ENCODE measurements at places on chromosomes 1 and 21.

DNA sequence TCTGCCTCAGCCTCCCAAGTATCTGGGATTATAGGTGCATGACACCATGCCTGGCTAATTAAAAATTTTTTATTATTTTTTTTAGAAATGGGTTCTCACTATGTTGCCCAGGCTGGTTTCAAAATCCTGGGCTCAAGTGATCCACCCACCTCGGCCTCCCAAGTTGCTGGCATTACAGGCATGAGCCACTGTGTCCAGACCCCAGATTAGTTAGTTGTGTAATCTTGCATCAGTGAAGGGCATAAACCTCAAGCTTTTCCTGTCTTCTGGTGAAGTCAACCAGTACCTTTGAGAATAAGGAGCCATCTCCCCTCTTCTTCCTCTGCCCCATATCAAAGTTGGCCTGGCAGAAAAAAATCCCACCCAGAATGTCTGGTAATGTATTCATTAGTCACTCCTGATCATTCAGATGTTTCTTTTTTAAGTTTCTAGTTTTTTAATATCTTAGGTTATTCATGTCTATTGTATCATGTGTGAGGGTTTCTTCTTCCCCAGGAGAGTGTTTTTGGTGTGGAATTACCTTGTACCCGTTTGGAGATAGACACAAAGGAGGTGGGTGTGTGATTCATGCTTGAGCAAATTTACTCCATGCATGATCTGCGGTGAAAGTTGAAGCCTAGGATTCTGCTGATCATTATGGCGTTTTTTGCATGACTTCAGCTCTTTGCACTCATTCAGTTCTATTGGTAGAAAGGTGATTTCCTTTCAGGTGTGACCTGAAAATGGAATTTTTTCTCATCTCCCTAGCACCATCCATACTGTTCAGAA lies 144.0 kb downstream of the FMN2 start:
- H3K36me3 ChIP-seq, result no peaks in the 10 kb centered on the region
- no peak for DNase-seq
- H3K4me3 ChIP-seq, result no peak overlapping the region
- no peaks in the 10 kb centered on the region for H3K27me3 ChIP-seq
- no peak overlapping the region for H3K27ac ChIP-seq

- peaks cover 39% of the 10 kb centered on the region for H3K27me3 ChIP-seq
- H3K27ac ChIP-seq, result no peak overlapping the region
- DNase-seq, result no peak
- H3K36me3 ChIP-seq, result no peaks in the 10 kb centered on the region
Observed at GRCh38 chr1:18373882-18374493, 106.7 kb upstream of the KLHDC7A start.

GRCh38 chr1:82245345-82246014 lies 444.7 kb downstream of the ADGRL2 start:
- no peak overlapping the region for H3K27ac ChIP-seq
- no peaks in the 10 kb centered on the region for H3K4me1 ChIP-seq
- no peaks in the 10 kb centered on the region for H3K27me3 ChIP-seq
- H3K36me3 ChIP-seq, result peaks cover 3% of the 10 kb centered on the region

DNA sequence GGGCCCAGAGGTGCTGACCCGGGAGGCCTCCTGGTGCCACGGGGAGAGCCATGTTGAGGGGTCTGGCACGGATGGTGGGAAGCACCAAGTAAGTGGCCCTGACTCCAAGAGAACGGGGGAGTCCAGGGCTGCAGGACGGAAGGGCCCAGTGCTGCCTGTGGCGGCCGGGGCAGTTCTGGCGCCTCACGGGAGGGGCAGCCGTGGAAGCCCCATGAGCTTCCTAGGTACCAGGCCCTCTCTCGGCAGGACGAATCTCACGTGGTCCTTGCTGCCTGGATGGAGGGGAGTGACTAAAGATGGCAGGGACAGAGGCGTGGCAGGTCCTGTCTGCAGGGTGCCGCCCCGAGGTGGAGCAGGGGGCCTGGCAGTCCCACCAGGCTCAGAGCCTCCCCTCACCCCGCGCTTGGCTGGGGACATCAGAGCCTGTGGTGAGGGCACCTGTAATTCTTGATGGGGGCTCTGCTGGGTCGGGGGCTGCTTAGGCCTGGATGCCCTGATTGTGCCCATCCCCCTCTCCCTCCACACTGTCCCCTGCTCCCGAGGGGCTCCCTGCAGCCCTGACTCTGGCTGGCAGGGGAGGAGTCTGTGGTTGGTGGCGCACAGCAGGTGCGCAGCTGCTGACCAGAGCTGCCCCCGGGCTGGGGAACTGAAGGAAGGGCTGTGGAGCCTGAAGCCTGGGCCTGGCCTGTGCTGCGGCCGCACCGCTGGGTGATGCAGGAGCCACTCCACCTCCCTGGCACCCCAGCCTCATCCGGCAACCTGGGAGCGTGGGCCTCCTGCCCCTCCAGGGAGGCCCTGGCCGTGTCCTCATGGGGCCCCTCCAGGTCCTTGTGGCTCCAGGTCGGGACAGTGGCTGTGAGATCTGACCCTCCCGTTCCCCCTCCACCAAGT lies 31.4 kb downstream of the POFUT2 start:
- peak overlapping the region; percentile 57 for H3K4me3 ChIP-seq
- peaks cover 9% of the 10 kb centered on the region for H3K27me3 ChIP-seq
- peak overlapping the region; percentile 28 for H3K27ac ChIP-seq
- H3K36me3 ChIP-seq, result no peaks in the 10 kb centered on the region

GRCh38 chr1:10074059-10074851 lies 41.5 kb downstream of the UBE4B start:
- H3K4me1 ChIP-seq, result peaks cover 31% of the 10 kb centered on the region
- H3K27me3 ChIP-seq, result no peaks in the 10 kb centered on the region
- peak overlapping the region; percentile 58 for H3K27ac ChIP-seq
- peak; percentile 12 for DNase-seq
- H3K4me3 ChIP-seq, result no peak overlapping the region

Measured in effector memory CD8-positive, alpha-beta T cell (primary cell).